ENCODE measurements at places on chromosomes 4 and X. TPM values are rescaled to one million over a fixed set of nuclear protein-coding genes. Genes with fewer than 3 reads are reported as not detected.

- no peak for DNase-seq
Measured at GRCh38 chr4:176872461-176872860, 79.7 kb upstream of the VEGFC start.

- no peak for DNase-seq
Measured at GRCh38 chr4:186957952-186958555, 234.4 kb upstream of the FAT1 start.

GRCh38 chrX:8629871-8630270 lies 102.1 kb downstream of the ANOS1 start:
- DNase-seq: no peak

- no peak for DNase-seq
Measured at GRCh38 chr4:32180086-32180485, 1459.9 kb downstream of the PCDH7 start.

GRCh38 chr4:116401293-116401692 lies 684.1 kb downstream of the TRAM1L1 start:
- DNase-seq: no peak

The TMEM154 gene
- 2.9 TPM for total RNA-seq

The DMP1 gene
- not detected for total RNA-seq

The MAGEB17 gene
- total RNA-seq: 0.83 TPM

The P2RY4 gene
- total RNA-seq: not detected

- no peak for DNase-seq
Measured at GRCh38 chr4:3067473-3068001, 6.8 kb downstream of the HTT-AS start.

DNA sequence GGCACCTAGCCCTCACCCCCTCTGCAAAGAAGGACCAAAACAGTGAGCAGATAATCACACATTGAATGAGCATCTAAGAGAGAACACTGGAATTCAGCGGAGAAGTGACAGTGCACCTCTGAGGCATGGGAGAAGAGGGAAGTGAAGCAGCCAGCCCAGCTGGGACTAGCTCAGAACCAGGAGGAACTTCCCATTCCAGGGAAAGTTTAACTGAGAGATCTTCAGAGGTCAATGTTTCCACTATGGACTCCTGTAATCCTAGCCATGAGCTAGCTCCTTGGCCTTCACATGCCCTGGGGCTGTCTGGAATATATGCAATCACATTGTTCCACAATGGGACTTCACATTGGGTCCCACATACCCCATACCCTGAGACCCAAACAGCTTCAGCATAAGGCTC lies 24.4 kb downstream of the TLR6 start:
- no peak for DNase-seq

GRCh38 chr4:123606946-123607542 lies 210.4 kb downstream of the SPRY1 start:
- DNase-seq: no peak

The C1QTNF7 gene
- total RNA-seq: 18.8 TPM

- no peak for DNase-seq
Measured at GRCh38 chr4:154429176-154429575, 62.4 kb downstream of the DCHS2 start.

- DNase-seq: no peak
Measured at GRCh38 chrX:29478336-29479069, 736.9 kb upstream of the MAGEB2 start.

DNA sequence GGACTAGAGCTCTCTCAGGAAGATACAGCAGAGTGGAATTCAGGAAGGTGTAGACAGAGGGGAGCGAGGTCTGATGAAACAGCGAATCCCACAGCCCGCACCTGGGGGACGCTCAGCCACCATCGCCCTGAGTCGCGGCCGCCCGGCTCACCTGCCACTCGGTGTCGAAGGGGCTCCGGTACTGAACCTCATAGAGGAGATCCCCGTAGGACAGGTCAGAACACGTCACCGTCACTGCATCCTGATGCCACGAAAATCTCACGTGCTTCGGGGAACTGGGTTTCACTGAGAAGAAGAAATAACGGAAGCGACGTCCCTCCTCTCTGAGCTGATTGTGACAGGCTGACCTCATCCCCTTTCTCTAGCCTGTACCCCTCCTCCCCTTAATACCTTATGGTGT lies 10.2 kb downstream of the CRLF2 start:
- peak; percentile 83 for DNase-seq

DNA sequence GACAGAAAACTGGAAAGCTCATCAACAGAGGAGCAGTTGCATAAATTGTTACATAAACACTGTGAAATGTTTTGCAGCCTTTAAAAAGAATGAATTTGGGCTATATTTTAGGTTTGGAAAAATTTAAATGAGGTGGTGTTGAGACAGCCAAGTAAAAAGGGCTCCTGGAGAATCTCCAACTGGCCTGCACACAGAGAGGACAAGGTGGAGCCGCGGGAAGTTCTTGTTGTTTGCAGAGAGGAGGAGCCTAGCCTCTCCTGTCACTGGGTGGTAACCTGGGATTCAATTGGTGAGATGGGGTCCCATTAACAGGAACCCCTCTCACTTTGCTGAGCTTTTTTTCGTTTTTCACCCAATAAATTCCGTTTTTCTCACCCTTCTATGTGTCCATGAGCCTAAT lies 13.4 kb downstream of the GIMD1 start:
- no peak for DNase-seq

The ZNF827 gene
- 15.8 TPM for total RNA-seq

The CFI gene
- 9.9 TPM for total RNA-seq

The ETDB gene
- not detected for total RNA-seq

GRCh38 chrX:41703574-41704029 lies 14.8 kb downstream of the GPR34 start:
- DNase-seq: no peak

The AKAP14 gene
- total RNA-seq: not detected

DNA sequence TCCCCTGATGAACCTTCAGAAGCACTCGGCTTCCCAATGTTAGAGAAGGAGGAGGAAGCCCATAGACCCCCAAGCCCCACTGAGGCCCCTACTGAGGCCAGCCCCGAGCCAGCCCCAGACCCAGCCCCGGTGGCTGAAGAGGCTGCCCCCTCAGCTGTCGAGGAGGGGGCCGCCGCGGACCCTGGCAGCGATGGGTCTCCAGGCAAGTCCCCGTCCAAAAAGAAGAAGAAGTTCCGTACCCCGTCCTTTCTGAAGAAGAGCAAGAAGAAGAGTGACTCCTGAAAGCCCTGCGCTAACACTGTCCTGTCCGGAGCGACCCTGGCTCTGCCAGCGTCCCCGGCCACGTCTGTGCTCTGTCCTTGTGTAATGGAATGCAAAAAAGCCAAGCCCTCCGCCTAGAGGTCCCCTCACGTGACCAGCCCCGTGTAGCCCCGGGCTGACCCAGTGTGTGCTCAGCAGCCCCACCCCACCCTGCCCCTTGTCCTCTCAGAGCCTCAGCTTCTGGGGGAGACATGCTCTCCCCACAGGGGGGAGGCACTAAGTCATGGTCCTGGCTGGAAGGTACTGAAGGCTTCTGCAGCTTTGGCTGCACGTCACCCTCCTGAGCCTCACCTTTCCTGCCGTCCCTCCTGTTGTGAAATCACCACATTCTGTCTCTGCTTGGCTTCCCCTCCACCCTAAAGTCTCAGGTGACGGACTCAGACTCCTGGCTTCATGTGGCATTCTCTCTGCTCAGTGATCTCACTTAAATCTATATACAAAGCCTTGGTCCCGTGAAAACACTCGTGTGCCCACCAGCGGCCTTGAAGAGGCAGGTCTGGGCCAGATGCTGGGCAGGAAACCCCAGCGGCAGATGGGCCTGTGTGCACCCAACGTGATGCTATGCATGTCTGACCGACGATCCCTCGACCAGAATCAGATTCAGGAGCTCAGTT lies 34.7 kb downstream of the NOP14 start:
- DNase-seq: no peak

GRCh38 chr4:38268108-38268820 lies 308.1 kb downstream of the PTTG2 start:
- DNase-seq: no peak

The HTN1 gene
- total RNA-seq: not detected

DNA sequence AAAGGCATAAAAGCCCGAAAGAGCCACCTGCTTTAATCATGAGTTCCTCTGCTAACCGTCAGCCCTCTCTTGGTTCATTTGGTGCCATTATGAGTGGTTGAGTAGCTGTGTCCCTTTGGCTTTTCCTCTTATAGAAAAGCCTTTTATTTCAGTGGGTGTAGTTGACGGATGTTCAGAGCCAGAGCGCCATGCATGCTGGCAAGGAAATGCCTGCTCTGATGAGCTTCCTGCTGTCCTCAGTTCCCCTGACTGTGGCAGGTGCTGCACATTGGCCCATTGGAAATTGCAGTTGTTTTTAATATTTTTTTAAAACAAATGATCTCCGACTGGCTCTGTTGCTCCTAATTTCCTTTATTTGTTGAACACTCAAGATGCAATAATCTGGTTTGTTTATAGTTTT lies 77.3 kb upstream of the LIMCH1 start:
- DNase-seq: no peak

The TCP11X2 gene
- total RNA-seq: not detected

DNA sequence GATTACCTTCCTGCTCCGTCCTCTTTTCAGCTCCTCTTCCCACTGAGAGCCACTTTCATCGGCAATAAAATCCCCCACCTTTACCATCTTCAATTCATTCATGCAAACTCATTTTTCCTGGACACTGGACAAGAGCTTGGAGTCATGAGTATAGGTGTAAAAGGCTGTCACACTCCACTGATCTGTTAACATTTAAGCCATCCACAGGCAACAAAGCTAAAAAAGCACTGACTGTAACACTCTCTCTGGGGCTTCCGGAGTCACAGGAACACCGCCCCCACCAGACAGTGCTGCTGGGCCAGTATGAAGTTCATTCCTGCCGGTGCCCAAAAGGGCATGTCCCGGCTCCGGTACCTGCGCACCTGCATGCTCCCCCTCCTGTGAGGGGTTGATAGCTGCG lies 38.5 kb downstream of the MAGEB5 start:
- no peak for DNase-seq
